ENCODE measurements at places on chromosomes 16 and 17.

GRCh38 chr16:4724661-4725270, 9.3 kb downstream of the ANKS3 start:
- no peaks in the 10 kb centered on the region for H3K27me3 ChIP-seq
- H3K27ac ChIP-seq = no peak overlapping the region
- DNase-seq = no peak
- H3K36me3 ChIP-seq = peaks cover 32% of the 10 kb centered on the region
- H3K4me3 ChIP-seq = no peak overlapping the region
- no peaks in the 10 kb centered on the region for H3K4me1 ChIP-seq

GRCh38 chr16:57647136-57647875, 18.9 kb downstream of the ADGRG1 start:
- H3K4me1 ChIP-seq = peaks cover 37% of the 10 kb centered on the region
- no peak overlapping the region for H3K4me3 ChIP-seq
- no peak for DNase-seq
- H3K27ac ChIP-seq = peak overlapping the region; percentile 32
- H3K36me3 ChIP-seq = no peaks in the 10 kb centered on the region

GRCh38 chr17:45103269-45103795, 29.0 kb downstream of the PLCD3 start:
- no peak overlapping the region for H3K27ac ChIP-seq
- no peak for DNase-seq
- peaks cover 8% of the 10 kb centered on the region for H3K4me1 ChIP-seq
- H3K27me3 ChIP-seq = no peaks in the 10 kb centered on the region

- H3K4me3 ChIP-seq = no peak overlapping the region
- H3K27ac ChIP-seq = no peak overlapping the region
- H3K4me1 ChIP-seq = no peaks in the 10 kb centered on the region
- no peak for DNase-seq
- H3K27me3 ChIP-seq = no peaks in the 10 kb centered on the region
Measured at GRCh38 chr17:9308069-9308468, 267.6 kb downstream of the STX8 start.

GRCh38 chr17:72681844-72682243, 410.6 kb downstream of the SLC39A11 start:
- H3K27ac ChIP-seq = no peak overlapping the region
- no peaks in the 10 kb centered on the region for H3K4me1 ChIP-seq
- no peak for DNase-seq

DNA sequence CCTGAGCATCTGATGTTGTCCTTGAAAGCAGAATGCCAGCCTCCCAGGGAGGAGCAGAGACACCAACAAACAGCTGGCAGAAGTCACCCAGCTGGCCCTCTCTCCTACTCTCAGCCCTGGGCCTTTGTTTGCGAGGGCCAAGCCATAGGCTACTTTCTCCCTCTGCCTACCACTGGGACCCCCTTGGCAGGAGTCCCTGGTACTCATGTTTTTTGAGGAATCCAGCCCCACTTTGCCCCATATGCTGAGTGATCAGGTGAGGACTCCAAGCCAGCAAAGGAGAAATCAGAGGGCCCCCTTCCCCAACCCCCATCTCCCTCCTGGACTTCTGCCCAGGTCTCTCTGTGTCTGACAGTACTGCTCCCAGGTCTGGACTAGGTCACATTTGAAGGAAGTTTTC, 121.9 kb downstream of the USP31 start:
- H3K27ac ChIP-seq = no peak overlapping the region
- H3K4me3 ChIP-seq = no peak overlapping the region
- no peaks in the 10 kb centered on the region for H3K36me3 ChIP-seq
- DNase-seq = no peak
- H3K4me1 ChIP-seq = peaks cover 1% of the 10 kb centered on the region

- no peak overlapping the region for H3K27ac ChIP-seq
- no peaks in the 10 kb centered on the region for H3K27me3 ChIP-seq
Measured at GRCh38 chr17:56926270-56926669, 12.4 kb upstream of the TRIM25 start.

- no peak overlapping the region for H3K4me3 ChIP-seq
- no peak overlapping the region for H3K27ac ChIP-seq
- DNase-seq = no peak
- H3K36me3 ChIP-seq = no peaks in the 10 kb centered on the region
Measured at GRCh38 chr16:27974896-27975540, 88.5 kb downstream of the GSG1L start.

DNA sequence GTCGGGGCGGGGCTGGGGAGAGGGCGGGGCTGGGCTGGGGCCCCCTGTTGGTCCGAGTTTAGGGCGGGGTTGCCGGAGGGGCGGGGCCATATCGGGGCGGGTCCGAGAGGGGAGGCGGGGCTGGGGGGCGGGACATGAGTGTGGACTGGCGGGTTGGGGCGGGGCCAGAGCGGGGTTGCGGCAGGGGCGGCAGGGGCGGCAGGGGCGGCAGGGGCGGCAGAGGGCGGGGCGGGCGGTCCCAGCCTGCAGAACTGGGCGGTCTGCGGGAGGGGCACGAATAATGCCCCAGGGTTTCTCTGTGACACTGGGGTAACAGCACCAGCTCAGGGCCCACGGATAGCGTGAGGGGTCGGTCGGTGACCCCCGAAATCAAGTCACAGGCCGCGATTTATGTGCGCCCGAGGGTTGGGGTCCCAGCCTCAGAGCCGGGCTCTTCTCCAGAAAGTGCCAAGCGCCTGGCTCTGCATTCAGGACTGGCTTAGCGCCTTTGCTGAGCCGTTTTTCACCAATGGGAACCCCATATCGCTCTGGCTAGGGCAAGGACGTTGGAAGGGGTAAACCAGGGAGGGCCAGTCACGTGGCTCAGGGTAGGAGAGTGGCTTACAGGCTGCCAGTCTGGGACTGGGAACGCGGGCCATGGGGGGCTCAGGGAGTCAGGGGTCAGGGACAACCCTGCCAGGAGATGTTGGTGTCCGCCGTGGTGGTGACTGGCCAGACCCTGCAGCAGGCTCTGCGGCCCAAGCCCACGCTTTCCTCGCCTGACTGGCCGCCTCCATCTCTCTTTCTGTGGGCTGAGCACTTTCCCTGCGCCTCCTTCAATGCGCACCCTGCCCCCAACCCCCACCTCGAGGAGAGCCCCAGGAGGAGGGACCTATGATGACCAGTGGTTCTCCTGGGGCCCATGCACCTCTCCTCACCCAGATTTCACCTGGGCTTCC, 1.2 kb upstream of the METTL26 start:
- peak overlapping the region; percentile 94 for H3K4me3 ChIP-seq
- H3K27ac ChIP-seq = peak overlapping the region; percentile 100
- peaks cover 6% of the 10 kb centered on the region for H3K27me3 ChIP-seq
- peaks cover 30% of the 10 kb centered on the region for H3K4me1 ChIP-seq
- DNase-seq = no peak

GRCh38 chr16:88743693-88744576, 37.6 kb downstream of the CTU2 start:
- no peak overlapping the region for H3K4me3 ChIP-seq
- H3K36me3 ChIP-seq = peaks cover 13% of the 10 kb centered on the region
- no peak overlapping the region for H3K27ac ChIP-seq
- peaks cover 51% of the 10 kb centered on the region for H3K4me1 ChIP-seq
- H3K27me3 ChIP-seq = no peaks in the 10 kb centered on the region
- DNase-seq = peak; percentile 35

- H3K27me3 ChIP-seq = no peaks in the 10 kb centered on the region
- peak overlapping the region; percentile 83 for H3K27ac ChIP-seq
Measured at GRCh38 chr16:53061256-53061655, 6.5 kb downstream of the CHD9 start.
